Right atrium auricular region (tissue), 2 donors: ENCODE measurements at places on chromosomes 11 and 22. TPM values are rescaled to one million over a fixed set of nuclear protein-coding genes. Genes with fewer than 3 reads are reported as not detected.

GRCh38 chr22:46030231-46030880 lies 53.4 kb upstream of the WNT7B start:
- DNase-seq: no peak

DNA sequence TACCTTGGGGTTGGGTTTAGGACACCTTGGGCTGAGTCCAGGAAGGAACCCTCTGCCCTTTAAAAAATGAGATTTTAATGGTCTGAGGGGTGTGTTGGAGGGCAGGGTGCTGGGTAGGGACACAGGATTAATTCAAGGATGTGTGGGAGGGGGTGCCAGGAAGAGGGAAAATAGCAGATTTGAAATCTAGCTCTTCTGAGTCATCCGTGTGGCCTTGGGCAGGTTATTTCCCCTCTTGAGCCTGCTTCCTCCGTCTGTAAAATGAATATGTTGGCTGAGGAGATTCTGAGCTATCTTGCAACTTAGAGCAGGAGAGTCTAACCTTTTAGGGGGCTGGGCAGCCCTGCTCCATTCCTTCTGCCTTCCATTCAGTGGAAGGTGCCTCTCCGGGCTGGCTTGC lies 3.0 kb downstream of the TSPAN18 start:
- no peak for DNase-seq

- no peak for DNase-seq
These were observed 25.7 kb downstream of the CASP5 start for GRCh38 chr11:104997288-104997687.

IGLL1 gene
- total RNA-seq: not detected

CCDC81 gene
- total RNA-seq: not detected

SAAL1 gene
- total RNA-seq: 4.5 TPM

EMID1 gene
- total RNA-seq: 0.33 TPM

APOA4 gene
- total RNA-seq: not detected

SCUBE1 gene
- 0.04 TPM for total RNA-seq

PNPLA5 gene
- total RNA-seq: not detected
